ENCODE measurements at places on chromosomes 12 and 14.

- no peak for DNase-seq
Measured at GRCh38 chr14:71267007-71267513, 359.8 kb downstream of the PCNX1 start.

DNA sequence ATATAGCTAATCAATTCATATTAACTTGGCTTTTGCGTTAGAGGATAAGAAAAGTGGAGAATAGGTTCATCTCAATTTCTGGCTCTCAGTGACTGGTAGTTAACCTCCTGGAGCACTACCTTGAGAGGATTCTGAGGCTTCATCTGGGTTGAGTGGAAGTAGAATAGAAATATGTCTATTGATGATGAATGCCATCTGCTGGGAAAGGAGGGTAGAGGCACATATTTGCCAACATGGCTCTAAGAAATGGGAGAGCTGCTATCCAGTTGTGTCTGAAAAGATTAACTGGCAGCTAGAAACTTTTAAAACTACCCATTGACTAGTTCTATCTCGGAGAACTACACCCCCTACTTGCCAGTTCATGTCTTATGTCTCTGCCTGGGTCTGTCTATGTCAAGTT, 530.1 kb downstream of the NRXN3 start:
- no peak for DNase-seq

DNA sequence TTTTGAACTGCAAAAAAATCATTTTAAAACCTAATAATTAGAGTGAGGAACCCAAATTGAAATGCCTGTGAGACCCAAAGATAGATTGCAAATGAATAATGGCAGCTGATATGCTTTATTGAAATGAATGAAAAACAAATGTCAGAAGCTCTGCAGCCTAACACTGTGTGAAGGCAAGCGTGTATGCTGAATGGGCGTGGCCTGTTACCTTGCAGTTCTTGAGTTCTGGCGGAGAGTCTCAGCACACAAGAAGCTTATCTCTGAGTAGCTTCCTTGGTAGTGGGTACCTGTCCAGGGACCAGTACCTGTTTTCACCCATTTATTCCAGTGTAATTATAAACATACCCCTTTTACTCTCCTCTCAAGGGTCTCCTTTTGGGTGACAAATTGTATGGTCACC, 341.2 kb downstream of the NPAS3 start:
- no peak for DNase-seq

- no peak for DNase-seq
Measured at GRCh38 chr12:118398940-118399339, 22.6 kb downstream of the SUDS3 start.

GRCh38 chr12:262817-263216, at the start of gene SLC6A13:
TSS of gene SLC6A13 (minus strand) at chr12:262836. CDS start at chr12:260052, 2,784 bp downstream.
- DNase-seq = no peak

DNA sequence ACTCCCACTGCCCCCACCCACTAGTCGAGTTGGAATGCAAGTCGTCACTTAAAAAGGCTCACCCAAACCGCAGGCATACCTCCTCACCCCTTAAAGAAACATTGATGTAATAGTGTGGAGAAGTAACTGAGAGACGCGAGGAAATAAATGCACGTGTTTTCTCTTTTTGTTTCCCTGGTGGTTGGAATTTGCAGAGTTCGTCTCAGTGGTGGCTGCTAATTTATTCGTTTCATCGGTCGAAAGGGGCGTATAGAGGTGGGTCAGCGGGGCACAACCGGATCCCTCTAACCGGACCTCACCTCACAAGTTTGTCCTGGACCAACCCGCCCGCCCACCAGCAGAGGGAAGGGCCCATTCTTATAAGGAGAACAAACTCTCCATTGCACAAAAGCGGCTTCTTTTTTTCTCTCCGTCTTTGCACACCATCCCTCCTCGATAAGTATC, 5.0 kb upstream of the NPAS3 start:
- DNase-seq = no peak

DNA sequence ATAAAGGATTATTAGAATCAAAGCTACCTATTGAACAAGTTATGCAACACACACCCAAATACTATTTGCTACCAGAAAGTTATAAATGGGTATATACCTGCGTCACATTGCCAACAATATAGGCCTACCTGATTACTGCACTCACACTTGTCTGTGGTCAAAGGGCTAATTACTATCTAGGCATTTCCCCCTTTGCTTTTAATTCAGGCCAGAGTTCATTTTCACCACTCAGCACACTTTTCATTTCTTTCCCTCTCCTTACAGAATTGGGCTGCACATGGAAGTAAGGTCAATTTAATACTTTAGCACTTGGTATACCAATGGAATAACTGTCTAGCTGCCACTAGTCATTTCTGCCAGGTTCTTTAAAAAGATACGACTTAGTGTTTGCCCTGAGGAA, 1.7 kb downstream of the SOS2 start:
- no peak for DNase-seq

- DNase-seq = no peak
Measured at GRCh38 chr12:15000575-15000974, 27.7 kb downstream of the PDE6H start.

GRCh38 chr12:24979976-24980730, 31.3 kb upstream of the BCAT1 start:
- DNase-seq = no peak

DNA sequence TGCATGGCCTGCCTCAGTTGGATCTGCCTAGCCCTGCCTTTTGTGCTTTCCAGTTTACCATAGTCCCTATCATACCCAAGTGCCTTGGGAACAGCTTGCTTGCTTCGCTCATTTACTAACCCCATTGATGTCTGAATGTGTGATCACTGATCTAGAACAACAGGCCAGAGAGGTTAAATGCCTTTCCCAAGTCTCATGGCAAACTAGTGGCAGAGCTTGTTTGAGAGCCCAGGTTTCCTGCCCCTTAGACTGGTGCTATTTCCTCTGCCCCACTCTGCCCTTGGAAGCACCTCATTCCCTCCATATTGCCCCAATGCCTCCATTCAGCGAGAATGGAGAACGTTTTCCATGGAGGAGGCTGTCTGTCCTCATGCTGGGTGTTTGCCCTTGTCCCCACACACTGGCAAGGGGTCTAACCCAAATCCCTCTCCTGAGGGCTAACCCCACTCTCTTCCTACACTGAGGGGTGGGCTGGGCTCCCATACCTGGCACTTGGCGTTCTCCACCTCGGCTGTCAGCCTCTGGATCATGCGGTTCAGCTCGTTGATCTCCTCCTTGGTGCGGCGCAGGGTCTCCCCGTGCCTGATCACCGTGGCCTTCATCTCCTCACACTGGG, 19.8 kb downstream of the KRT7 start:
- no peak for DNase-seq

GRCh38 chr14:64620910-64621309, 71.1 kb downstream of the PPP1R36 start:
- DNase-seq = no peak

GRCh38 chr12:87667378-87667777, 361.8 kb downstream of the C12orf50 start:
- no peak for DNase-seq

- no peak for DNase-seq
Measured at GRCh38 chr14:58801086-58801485, 163.3 kb downstream of the DACT1 start.

DNA sequence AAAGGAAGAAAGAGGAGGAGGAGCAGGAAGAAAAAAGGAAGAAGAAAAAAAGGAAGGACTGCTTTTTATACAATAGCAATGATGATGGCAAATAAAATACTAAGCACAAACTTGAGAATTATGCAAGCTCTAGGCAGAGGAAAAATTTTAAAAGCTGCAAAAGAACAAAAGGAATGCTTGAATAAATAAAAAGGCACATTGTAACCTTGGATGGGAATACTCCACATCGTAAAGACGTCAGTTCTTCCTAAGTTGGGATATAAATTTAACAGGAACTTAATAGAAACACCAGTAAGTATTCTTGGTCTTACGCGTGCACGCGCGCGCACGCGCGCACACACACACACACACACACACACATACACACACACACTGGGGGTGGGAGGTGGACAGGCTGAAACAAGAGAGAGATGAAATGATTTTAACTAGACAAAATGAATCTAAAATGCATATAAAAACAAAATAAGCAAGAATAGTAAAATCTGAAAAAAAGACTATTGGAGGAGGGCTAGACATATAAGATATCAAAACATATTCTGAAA, 43.0 kb downstream of the SERPINA3 start:
- DNase-seq = no peak

GRCh38 chr12:92188517-92189188, 43.0 kb upstream of the BTG1 start:
- no peak for DNase-seq

GRCh38 chr12:51505360-51506105, 80.9 kb downstream of the SLC4A8 start:
- no peak for DNase-seq

DNA sequence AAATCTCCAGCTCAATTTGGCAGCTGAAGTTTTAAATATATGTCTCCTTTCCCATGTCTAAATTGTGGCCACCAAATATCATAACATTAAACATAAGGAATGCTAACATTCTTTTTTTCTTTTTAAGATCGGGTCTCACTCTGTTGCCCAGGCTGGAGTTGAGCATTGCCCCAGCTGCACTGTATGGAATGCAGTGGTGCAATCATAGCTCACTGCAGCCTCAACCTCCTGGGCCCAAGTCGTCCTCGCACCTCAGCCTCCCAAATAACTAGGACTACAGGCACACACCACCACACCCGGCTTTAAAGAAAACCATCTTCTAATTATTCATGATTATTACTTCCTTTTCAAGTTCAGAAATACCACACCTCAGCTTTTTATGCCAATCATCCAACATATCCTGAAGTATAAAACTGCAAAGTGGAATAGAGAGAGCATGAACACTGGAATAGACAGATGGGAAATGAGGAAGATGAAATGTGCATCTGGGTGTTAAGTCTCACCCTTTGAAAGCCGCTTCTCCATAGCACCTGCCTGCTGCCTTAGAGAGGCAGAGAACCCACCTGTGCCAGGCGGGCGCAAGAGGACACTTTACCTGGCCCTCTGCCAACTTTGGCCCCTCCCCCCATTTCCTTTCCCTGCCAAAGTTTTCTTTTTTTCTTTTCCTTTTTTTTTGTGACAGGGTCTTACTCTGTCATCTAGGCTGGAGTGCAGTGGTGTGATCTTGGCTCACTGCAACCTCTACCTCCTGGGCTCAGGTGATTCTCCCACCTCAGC, 2.8 kb upstream of the EML1 start:
- peak; percentile 13 for DNase-seq

DNA sequence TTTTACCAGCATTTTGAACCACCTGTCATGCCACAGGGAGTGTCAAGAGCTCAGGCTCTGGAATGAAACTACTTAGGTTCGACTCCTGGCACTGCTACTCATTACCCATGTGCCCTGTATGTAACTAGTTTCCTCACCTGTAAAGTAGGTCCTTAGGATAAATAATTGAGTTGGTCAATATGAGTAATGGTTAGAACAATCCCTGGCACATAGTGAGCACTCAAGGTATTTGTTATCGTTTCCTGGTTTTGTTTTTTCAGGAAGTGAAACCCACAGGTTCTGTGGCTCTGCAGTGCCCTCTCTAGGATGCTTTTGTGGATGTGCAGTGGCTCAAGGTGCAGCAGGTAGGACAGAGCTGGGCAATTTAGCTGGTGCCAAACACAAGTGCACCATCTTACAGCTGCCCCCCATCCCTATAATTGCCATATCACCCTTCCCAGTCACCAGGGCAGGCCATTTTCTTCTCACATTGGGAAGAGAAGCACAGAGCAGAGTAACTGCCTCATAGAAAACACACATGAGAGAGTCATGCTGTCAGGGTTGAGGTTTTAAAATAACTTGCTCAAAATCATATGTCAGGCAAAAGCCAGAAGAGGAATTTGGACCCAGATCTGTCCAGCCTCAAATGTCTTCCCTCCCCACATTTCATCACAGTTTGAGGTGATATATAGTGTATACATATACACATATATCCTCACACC, 297.5 kb downstream of the RPAP3 start:
- peak; percentile 74 for DNase-seq

- DNase-seq = no peak
Measured at GRCh38 chr12:121333747-121334146, 18.5 kb downstream of the ANAPC5 start.

- no peak for DNase-seq
Measured at GRCh38 chr12:97482143-97482693, 19.6 kb downstream of the RMST start.

DNA sequence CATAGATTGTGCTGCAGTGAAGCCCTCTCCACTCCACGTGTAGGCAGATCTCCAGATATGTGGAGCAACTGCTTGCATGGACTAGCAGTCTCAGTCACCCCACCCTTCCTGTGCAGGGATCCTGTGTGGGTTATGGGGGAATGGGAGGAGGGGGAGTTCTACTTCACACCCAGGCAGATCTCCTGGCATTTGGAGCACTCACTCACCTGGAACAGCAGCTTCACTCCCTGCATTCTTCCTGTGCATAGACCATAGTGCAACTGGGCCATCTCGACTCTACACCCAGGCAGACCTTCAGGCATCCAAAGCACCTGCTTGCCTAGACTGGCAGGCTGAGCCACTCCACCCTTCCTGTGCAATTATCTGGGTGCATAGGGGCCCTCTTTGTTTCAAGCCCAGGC, 96.0 kb upstream of the PCED1B start:
- no peak for DNase-seq

DNA sequence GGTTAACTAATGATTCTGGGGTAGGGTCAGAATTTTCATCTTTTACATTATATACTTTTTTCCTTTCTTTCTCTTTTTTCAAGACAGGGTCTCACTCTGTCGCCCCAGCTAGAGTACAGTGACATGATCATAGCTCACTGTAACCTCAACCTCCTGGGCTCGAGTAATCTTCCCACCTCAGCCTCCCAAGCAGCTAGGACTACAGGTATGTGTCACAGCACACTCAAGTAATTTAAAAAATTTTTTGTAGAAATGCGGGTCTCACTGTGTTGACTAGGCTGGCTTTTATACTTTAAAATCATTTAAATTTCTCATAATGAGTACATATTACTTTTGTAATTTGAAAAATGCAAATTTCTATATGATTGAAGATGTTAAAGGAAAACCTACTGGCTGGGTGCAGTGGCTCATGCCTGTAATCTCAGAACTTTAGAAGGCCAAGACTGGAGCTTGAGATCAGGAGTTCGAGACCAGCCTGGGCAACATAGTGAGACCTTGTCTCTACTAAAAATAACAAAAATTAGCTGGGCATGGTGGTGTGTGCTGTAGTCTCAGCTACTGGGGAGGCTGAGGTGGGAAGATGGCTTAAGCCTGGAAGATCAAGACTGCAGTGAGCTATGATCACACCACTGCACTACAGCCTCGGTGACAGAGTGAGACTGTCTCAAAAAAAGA, 25.7 kb downstream of the R3HDM2 start:
- DNase-seq = no peak

- DNase-seq = no peak
Measured at GRCh38 chr12:105470601-105471000, 140.1 kb downstream of the C12orf75 start.

All from CD8-positive, alpha-beta T cell (primary cell).